ENCODE measurements at places on chromosomes 4 and X.

GRCh38 chr4:76879731-76880364, 18.1 kb downstream of the SOWAHB start:
- no peak for DNase-seq

DNA sequence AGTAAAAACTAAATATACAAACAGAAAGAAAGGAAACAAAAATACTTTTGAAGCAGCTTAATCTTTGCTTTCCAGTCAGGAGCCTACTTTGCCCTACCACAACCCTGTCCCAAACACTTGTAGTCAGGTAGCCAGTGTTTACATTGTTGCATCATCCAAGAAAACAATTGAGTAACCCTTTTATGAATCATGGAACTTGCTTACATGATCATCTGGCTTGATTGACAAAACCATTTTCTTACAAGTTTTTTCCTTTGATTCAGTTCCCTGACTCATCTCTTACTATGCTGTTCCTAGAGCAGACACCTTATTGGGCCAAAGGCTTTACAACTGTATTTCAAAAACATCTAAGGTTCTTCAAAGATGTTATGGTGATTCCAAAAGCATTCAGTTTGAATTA, 740.1 kb downstream of the KLHL13 start:
- no peak for DNase-seq

- no peak for DNase-seq
Observed at GRCh38 chr4:109171070-109171469, 131.4 kb downstream of the COL25A1 start.

- no peak for DNase-seq
Observed at GRCh38 chr4:18751083-18751482, 729.5 kb upstream of the LCORL start.

- DNase-seq: no peak
Observed at GRCh38 chrX:70549429-70549828, 104.8 kb downstream of the DLG3 start.

- no peak for DNase-seq
Observed at GRCh38 chr4:168386002-168386401, 67.5 kb upstream of the DDX60 start.

DNA sequence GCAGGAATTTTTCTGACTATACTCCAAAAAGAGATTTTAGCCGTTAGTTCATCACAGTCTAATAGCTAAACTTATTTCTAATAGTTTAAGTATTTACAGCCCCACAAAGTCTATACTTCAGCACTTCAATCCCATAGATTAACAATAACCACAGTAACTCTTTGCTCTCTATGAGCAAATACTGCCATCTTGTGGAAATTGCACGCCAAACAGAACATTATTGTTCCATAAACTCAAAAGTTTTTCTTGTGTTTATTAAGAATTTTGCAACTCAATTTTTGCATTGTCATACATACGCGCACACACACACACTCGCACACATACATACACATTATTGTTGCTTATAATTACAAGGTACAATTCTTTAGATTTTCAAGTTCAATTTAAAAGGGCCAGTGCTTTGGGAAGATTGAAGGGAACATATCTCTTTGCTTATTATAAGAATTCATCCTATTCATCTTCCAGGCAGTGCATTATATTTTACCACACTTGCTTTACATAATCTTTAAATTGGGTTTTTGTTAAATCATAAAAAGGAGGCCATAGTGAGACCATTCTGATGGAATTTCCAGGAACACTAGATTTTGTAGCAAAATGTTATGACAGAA, 63.8 kb upstream of the ATOH1 start:
- peak; percentile 14 for DNase-seq

DNA sequence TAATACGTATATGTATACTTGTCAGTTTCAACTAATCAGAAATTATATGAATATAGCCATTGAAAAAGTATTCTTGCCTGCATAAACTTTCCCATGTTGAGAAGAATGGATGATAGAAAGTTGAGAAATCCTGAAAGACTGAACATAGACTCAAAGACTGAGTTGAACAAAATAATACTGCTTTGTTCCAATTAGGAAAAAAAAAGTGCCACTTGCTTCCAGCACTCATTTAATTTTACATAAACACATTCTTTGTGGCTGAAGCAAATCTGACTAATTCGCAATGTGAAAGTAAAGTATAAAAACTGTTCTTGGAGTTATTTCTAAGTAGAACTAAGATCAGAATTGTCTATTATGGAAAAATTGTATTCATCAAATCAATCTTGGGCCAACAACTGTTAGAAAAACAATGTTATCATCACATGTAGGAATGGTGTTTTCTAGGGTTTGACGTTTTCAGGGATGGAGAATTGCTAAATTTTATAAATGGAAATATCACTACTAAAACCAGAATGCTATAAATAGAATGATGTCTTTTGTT, 2334.6 kb downstream of the PCDH7 start:
- DNase-seq: no peak

DNA sequence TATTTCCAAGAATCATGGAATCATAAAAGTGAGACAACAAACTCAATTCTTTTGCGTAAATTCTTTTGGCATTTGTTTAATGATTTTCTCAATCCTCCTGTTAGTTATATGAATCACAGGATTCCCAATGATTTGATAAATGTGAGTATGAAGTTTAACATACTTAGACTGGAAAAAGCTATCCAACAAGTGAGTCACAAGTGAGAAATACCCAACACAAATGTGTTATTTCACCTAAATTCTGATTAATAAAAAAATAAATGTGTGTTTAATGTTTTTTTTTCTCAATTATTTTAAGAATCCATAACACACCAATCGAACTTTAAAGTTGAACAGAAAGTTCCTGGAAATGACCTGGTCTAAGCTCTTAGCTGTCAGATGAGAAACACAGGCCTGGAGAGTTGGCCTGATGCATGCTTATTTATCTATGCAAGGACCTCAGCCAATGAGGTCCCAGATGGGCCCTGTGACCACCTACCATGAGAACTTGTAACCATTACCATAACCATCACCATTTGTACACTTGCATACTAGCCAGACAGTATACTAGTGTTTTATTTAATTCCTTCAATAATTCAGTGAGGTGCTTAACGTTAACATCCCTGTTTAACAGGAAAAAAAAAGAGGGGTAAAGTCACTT, 386.7 kb downstream of the SPRY1 start:
- DNase-seq: no peak

- no peak for DNase-seq
Observed at GRCh38 chr4:71377561-71377960, 38.7 kb downstream of the SLC4A4 start.
